ENCODE measurements at places on chromosomes 2 and 18. TPM values are rescaled to one million over a fixed set of nuclear protein-coding genes. Genes with fewer than 3 reads are reported as not detected.

ANKRD30B gene
- 0.20 TPM for total RNA-seq

PLB1 gene
- total RNA-seq = 7.2 TPM

QPCT gene
- total RNA-seq = 33.8 TPM

SERPINB7 gene
- total RNA-seq = 14.6 TPM

GRCh38 chr2:121159291-121160071, 125.5 kb downstream of the TFCP2L1 start:
- no peak for DNase-seq

MYO5B gene
- 12.7 TPM for total RNA-seq

DNA sequence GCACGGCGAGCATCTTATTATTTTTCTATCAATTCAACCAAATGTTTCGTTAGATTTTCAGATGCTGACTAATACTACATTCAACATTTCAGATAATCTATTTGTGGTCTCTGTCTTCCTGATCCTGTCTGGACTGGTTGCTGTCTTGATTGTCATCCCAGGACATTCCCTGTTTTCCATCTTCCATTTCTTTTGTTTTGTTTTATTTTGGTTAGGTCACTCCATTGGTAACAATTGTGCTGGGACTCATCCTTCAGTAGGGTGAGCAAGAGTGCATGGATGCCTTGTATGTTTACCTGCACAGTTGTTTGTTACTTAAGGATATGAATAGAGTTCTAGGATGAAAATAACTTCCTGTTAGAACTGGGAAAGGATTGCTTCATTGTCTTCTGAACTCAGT, 55.9 kb upstream of the ACYP2 start:
- no peak for DNase-seq

CLEC4F gene
- total RNA-seq = 0.10 TPM

GPR45 gene
- total RNA-seq = not detected

DNA sequence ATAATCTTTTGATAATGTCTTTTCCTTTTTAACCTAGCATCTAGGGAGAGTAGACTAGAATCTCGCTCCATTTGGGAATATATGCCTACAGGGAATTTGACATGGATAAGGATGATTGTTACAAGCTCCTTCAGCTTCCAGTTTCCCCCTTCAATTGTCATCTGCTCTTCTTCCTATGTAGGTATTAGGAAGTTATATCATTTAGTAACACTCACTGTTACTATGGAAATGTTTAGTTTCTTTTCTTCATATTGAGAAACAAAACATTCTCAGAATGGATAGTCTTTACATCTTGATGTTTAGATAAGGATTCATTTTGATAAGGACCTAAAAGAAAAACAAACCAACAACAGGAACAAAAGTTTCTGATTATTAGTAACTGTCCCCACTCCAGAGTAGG, 127.6 kb downstream of the PHLPP1 start:
- DNase-seq = no peak

- no peak for DNase-seq
Observed at GRCh38 chr2:110888411-110888810, 156.0 kb downstream of the ACOXL start.

EXOC6B gene
- total RNA-seq = 45.3 TPM

PROKR1 gene
- 0.10 TPM for total RNA-seq

DCDC2C gene
- total RNA-seq = 0.20 TPM

- DNase-seq = peak; percentile 62
Observed at GRCh38 chr2:176122052-176122682, 352 bp upstream of the HOXD9 start.

GRCh38 chr2:181780047-181780651, 99.8 kb upstream of the NEUROD1 start:
- DNase-seq = peak; percentile 80

DNA sequence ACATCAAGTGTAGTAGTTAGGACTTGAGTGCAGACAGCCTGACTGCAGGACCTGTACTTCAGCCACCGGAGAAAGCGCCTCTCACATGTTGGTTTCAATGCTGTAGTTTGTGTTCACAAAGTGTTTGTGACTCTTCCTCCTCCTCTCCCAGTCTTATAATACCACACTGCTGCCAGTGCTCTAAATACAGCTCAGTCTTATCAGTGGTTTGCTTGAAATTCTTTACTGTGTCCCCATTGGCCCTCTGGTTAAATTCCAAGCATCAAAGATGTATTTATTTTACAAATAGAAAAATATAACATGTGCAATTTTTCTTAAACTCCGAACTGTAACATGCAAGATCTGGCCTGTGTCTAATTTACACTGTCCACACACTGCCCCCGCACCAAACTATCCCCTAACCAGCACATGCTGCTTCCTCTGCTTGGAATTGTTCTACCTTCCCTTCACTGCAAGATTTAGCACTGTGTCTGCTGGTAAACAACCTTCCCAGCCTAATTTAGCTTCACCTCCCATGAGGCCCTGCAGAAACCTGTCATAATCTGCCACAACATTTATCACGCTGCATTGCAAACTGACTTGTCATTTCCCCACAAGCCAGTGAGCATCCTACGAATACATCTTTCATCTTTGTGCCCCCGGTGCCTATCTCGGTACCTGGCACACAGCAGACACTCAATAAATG, 77.1 kb downstream of the SUMO1 start:
- DNase-seq = no peak

All from skin of body (tissue), 3 donors.